NCI-H2171 treated with DMSO at 0.1 percent for 48 hours (cell line): ENCODE measurements at places on chromosomes 1 and 21.

- peak; percentile 73 for DNase-seq
Observed at GRCh38 chr1:112954945-112955772, 837 bp downstream of the SLC16A1 start.

DNA sequence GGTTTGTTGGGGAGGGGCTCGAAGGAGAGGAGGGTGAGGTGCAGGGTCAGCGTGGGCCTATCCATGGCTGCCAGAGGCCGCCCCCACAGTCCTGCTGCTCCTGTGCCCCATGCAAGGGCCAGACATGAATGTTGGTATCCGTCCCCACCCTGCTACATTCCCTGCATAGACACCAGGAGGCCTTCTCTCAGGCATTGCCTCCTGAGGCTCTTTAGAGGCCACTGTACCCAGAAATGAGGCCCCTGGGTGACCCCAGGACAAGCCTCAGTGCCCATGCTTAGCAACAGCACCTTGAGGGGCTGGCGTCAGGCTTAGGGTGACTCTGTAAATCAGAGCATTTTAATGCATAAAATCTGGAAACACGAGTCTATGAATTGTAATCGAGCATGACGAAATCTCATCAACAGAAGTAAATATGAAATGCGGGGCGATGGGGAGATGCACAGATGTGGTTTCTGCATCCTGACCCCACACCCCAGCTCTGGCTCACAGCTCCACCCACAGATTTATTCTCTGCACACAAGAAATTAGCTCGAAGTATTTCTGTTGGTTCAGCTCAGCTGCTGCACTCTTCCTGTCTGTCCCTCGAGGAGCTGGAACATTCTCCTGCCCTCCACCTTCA is 124.0 kb upstream of the CSF3R start:
- no peak for DNase-seq

DNA sequence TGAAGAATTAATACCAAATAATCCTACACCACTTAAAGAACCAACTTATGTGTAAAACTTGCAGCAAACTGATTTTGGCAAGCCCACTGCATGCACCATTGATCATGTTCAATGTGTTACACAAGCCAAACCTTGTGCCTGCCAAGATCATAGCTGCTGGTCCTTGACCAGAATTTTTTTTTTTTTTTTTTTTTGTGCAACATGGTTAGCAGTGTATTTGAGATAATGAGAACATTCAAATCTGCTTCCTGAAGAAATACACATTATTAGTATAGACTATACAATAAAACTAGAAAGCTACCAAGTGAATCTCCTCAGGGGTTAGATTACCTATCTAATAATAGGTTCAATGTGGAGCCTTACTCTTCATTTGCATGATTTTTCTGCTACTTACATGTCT is 421.0 kb downstream of the MRPL39 start:
- DNase-seq: no peak

DNA sequence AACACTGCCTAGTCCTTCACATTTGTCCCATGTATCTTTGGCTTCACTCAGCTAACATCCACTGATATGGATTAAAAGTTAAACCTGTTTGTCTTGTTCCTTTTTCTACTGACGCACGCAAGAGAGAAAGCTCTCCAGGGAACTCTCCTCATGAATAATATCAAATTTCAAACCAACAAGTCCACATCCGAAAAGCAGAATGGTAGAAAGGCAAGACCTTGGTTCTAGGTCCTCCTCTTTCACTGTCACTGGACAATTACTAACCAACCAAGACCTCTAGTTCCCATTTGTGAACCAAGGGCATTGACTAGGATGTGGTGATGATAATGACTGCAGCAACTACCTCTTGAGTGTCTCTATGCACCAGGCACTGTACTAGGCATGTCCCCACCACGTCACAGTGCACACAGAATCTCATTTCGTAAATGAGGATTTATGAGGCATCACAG is 8.4 kb downstream of the PLPP3 start:
- peak; percentile 58 for DNase-seq

DNA sequence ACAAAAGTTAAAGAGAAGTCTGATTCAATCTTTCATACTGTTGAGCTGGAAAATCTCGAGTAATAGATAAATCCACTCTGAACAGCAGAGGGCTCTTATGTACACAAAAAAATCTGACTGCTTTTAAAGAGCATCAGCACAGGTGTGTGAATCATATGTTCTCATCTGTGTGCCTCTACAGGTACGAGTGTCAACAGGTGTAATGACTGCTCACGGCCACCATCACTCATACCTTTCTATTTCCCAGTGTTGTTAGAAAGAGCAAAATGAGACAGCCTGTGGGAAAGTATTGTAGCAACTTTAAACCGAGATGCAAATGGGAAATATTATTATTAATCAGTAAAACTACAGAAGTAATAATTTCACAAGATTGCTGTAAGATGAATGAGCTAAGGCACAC is 49.0 kb upstream of the SCAF4 start:
- peak; percentile 80 for DNase-seq

GRCh38 chr1:200921571-200922110 is 26.9 kb downstream of the INAVA start:
- DNase-seq: no peak
